ENCODE measurements at places on chromosomes 5 and 9.
A peak's percentile ranks its signal among the peaks of the same experiment; 100 is the strongest.

DNA sequence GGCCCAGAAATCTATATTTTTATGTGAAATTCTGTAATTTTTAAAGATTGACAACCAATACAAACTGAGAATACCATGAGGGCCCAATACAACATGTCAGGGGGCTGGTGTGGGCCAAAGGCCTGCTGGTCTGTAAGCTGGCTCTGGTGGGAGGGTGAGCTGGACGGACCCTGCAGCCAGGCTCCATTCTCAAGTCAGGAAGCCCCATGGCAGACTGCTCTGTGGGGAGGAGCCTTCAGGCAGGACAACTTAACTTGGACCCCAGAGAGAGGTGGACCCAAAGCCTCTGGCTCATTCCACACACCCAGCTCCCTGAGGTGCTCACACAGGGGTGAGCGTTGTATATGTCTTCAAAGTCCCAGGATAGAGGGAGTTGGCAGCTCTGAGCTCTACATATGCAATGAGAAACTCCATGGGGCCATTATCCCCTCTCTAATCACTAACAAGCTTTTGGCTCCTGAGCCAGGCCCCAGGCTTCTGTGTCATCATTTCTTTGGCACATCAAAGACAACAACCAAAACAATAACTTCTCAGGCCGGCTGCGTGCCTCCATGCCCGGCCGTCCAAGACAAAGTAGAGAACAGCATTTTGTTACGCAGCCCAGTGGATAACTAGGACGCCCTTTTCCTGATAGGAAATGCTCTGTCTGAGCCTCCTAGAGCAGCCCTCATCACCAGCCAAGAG is 6.4 kb downstream of the SEPTIN8 start:
- H3K4me1 ChIP-seq: peaks cover 58% of the 10 kb centered on the region
- H3K4me3 ChIP-seq: no peak overlapping the region
- H3K27me3 ChIP-seq: no peaks in the 10 kb centered on the region
- peak overlapping the region; percentile 70 for H3K27ac ChIP-seq
- DNase-seq: no peak

DNA sequence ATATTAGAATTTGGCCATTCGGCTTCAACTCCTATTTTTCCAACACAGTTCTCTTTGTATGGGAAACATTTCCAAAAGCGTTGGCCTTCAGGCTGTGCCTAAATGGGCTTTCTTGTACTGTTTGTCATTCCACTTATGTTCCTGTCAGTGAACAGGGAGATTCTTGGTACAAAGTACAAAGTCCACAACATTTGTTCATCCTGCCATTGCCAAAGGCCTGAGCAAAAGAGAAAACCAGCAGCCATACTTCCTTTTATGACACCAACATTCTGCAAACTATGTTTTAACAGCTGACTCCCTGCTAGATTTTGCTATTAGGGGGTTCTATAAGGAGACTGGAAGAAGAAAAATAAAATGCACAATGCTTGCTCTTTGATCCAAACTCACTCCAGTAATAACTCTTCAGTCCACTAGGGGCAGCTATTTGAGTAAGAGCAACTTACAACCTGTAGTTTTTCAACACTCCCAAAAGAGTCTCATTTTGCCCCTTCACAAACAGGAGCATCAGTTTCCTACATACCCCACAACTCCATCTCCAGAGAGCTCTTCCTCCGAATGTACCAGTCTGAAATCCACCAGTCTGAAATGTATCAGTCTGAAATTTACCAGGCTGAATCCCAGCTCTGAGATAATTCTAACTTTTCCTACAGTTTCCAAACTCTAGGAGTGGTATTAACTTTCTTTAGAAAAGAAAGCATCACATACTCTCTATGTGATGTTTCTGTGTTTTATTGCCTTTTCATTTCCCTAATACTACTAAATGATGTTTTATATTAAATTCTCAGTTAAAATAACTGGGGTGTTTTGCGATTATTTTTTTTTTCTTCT is 693.8 kb downstream of the DNAH5 start:
- H3K27me3 ChIP-seq: no peaks in the 10 kb centered on the region
- H3K27ac ChIP-seq: no peak overlapping the region
- no peak overlapping the region for H3K4me3 ChIP-seq
- no peaks in the 10 kb centered on the region for H3K36me3 ChIP-seq

DNA sequence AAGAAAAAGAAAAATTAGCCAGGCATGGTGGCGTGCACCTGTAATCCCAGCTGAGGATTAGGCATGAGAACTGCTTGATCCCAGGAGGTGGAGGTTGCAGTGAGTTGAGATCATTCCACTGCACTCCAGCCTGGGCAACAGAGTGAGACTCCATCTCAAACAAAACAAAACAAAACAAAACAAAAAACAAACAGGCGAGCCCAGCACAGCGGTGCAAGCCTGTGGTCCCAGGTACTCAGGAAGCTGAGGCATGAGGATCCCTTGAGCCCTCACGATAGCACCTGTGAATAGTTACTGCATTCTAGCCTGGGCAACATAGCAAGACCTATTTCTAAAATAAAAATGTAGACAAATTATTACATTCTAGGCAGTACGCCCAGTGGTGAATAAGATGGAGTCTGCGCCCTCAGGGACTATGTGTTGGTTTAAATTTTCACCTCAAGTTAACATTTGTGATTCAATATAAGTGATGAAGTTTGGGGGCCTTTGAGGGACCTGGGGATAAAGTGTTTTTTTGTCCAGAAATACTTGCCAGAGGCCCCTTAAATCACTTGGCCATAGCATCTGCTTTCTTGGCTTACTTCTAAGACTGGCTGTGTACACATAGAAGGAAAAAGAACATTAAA is 3.4 kb upstream of the GAPVD1 start:
- H3K4me1 ChIP-seq: peaks cover 10% of the 10 kb centered on the region
- no peaks in the 10 kb centered on the region for H3K27me3 ChIP-seq
- H3K27ac ChIP-seq: no peak overlapping the region

GRCh38 chr5:172877466-172878260 is 43.6 kb downstream of the ERGIC1 start:
- no peaks in the 10 kb centered on the region for H3K27me3 ChIP-seq
- DNase-seq: no peak

DNA sequence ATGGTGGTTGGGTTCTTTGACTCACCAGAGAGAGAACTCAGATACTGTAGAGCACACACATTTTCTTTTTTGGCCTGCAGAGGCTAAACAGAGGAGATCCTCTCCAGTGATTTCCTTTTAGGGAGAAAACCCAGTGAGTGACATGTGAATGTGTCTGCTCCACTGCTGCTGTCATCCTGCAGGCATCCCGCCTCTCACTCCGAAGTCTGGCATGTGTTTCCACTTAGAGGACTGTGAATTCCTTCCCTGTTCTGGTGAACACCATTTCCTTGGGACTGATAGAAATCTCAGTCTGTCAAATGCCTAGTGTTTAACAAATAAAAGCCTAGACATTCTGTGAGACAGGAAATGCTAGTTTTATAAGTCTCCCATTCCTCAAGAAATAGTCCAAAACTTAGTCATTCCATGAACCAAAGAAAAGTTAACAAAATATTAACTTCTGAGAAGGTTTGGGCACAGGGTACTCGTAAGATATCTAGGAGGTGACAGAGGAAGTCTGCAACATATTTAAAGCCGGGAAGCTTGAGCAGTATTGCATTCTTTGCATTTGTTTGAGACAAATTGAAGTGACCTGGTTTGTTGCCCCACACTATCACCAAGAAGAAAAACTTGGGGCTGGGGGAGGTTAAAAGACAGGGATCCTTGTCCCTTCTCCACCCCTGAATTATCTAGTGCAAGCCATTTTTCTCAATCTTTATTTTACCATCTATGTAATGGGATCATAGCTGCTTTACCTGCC is 74.9 kb upstream of the NIPAL4 start:
- H3K4me3 ChIP-seq: peak overlapping the region; percentile 4
- no peaks in the 10 kb centered on the region for H3K27me3 ChIP-seq
- peak overlapping the region; percentile 95 for H3K27ac ChIP-seq

All from thoracic aorta (tissue), 2 donors.